ENCODE measurements at places on chromosomes 16 and 17.

DNA sequence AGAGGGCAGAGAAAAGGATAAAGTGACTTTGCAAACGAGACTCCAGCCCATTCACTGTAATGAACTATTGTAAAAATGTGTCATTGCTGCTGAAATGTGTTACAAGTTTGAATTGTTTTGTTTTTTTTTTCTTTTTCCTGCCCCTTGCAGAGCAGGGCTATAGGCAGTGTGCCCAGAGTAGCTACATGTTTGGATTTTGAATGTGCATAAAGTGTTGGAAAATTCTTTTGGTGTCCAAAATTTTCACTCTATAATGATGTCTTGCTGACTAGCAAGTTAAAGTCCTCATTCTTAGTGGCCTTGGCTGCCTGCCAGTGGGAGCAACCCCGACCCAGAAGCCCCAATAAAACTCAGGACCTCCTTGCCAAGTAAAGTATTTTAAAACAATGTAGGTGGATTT lies 66.5 kb downstream of the IGF2BP1 start:
- no peak for DNase-seq

DNA sequence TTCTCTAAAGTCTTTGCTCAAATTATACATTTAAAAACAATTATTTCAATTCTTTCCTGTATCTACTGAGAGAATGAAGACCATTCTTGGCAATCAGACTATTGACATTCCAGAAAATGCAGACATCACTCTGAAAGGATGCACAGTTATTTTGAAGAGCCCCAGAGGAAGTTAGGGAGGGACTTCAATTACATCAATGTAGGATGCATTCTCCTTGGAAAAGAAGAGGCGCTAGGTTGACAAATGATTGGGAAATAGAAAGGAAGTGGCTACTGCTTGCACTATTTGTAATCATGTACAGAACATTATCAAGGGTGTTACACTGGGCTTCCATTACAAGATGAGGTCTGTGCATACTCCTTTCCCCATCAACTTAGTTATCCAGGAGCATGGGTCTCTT lies 74.3 kb downstream of the SSH2 start:
- peak; percentile 52 for DNase-seq

GRCh38 chr17:46038414-46038813 lies 39.4 kb downstream of the STH start:
- no peak for DNase-seq

GRCh38 chr16:89791278-89791995 lies 25.0 kb downstream of the FANCA start:
- no peak for DNase-seq

DNA sequence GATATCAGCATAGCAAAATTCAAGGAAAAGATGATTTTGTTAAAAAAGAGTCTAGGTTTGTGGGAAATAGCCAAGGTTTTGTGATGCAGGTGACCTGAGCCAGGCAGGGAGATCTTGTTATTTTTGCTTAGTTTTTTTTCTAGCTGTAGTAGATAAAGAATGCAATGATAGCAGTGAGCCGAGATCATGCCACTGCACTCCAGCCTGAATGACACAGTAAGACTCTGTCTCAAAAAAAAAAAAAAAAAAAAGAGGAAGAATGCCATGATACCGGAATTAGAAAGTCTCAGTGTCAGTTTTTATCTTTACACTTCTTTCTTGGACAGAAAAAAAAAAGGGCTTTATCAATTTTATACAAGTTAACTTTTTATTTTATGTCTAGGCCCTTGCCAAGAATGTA lies 27.5 kb downstream of the TMEM238L start:
- no peak for DNase-seq

GRCh38 chr17:59637611-59638310 lies 18.1 kb downstream of the CLTC start:
- no peak for DNase-seq

- peak; percentile 55 for DNase-seq
Observed at GRCh38 chr16:12228602-12229499, 252.3 kb downstream of the SNX29 start.

DNA sequence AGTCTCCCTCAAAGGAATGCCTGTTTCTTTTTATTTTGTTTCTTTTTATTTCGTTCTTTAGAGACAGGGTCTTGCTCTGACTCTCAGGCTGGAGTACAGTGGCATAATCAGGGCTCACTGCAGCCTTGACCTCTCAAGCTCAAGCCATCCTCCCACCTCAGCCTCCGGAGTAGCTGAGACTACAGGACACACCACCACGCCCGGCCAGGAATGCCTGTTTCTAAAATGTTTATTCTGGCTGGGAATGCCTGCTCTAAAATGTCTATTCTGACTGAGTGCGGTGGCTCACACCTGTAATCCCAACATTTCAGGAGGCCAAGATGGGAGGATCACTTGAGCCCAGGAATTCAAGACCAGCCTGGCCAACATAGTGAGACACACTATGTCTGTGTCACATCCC lies 2.5 kb upstream of the MMP28 start:
- no peak for DNase-seq

DNA sequence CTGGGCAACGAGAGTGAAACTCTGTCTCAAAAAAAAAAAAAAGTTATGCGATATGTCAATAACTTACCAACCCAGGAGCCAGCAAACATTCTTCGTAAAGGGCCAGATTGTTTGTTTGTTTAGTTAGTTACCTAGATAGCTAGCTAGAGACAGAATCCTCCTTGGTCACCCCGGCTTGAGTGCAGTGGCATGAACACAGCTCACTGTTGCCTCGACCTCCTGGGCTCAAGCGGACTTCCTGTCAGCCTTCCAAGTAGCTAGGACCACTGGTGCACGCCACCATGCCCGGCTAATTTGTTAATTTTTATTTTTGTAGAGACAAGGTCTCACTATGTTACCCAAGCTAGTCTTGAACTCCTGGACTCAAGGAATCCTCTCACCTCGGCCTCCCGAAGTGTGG lies 113.0 kb downstream of the LITAF start:
- DNase-seq = no peak

DNA sequence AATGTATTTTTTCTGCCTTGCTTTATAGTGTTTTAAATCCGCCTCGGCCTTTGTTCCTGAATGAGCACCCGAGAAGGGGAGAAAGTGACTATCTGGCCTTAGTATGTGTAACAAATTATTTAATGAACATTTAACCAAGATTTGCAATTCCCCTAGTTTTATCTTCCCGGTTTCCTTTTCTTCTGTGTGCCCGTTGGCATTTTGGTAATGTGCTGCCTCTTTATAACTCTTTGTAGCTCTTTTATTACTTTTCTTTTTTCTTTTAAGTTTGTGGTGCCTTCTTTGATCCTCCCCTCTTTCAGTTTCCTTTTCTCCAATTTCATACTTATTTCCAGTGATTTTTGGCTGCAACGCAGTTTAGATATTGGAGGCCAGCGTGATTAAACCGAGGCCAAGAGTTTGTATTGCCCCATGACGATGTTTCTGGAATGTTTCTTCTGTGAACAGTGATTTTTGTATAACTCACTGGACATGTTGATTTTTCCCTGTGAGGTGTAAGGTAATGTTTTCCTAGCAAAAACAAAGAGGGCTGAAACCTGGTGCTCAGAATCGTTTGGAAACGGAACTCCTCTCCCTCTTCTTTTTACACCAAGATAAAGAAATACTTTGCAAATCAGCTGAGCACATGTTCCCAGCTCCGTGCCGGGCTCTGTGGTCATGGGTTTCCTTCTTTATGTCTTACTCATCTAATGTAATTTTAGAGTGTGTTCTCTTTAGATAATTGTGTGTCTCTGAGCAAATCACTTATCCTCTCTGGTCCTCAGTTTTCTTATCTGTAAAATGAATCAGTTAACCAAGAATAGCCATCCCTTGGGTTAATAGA lies 344.3 kb downstream of the WWOX start:
- no peak for DNase-seq

DNA sequence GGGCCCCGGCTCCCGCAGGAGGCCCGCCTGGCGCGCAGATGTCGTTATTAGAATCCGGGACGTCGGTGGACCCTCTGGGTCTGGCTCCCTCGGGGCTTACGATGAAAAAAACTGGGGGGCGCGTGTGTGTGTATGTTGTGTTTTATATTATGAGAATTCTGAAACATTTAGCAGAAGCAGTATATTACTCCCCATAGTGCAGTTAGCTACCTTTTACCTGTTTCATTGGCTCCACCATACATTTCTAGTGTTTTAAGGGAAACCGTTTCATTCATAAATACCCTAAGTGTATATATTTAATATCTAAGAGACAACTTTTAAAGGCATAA lies 486 bp upstream of the DNAJA2 start:
- no peak for DNase-seq

DNA sequence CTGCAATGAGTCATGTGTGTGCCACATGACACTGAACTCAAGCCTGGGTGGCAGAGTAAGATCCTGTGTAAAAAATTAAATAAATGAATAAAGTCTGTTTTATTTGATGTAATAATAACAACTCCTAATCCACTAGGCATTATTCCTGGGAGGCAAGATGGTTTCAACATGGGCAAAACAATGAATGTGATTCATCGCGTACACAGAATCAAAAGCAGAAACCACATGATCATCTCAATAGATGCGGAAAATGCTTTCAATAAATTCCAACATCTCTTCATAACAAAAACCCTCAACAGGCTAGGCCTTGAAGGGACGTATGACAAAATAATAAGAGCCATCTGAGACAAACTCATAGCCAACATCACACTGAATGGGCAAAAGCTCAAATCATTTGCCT lies 195.4 kb downstream of the CDH11 start:
- DNase-seq = no peak

DNA sequence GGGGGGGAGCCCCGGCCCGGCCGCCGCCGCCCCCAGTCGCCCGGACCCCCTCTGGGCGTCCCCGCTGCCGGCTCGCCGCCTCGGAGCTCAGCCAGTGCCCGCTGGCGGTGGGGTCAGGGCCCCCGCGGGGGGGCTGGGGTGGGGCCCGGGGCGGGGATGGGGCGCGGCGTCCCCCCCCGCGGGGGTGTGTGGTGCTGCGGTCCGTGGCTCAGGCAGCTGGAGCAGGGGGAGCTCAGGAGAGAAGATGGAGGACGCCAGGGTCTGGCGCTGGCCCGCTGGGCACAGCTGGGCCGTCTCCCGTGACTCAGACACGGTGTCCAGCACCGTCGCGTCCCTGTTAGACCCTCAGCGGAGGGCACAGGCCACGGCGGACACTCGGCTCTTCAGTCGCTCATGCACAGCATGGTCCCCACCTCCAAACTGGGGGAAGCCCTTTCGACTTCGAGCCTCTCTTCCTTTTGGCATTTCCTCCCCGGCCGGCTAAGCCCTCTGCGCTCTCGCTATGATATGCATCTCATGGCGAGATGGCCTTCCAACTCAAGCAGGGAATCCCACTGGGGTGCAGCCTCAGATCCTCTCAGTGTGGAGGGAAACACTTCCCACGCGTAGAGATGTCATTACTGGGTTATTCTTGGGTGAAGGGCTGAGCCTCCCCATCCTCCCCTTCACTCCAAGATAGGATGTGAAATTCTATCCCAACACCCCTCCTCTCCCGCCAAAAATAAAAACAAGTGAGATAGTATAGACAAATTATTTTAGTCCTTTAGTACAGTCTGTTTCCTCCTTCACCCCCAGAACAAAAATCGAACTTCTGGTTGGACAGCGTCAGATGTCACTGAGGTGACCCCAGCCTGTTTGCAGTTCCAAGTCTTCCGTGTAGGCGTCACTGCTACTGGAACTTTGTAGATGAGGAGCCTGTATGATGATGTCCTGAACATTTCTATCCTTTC lies 522 bp upstream of the VEZF1 start:
- no peak for DNase-seq

- no peak for DNase-seq
Observed at GRCh38 chr17:2170023-2170422, 115.1 kb downstream of the HIC1 start.

DNA sequence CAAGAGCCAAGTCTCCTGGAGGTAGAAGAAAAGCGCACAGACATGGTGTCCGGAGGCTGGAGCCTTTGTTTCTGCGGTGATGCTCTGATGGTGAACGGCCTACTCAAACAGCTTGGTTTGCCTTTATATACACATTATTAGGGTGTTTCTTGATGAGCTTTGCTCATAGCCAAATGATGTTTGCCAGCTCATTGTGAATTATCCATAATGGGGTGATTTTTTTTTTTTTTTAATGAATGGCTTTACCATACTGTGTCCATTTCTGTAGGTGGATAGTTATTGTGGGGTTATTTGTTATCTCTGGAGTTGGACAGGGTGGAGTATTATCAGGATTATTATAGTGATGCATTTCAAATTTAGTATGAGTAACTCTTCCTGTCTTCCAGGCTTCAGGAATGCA lies at the start of gene KRT27:
Gene KRT27 (minus strand): TSS at position 101 of the 400 bp plus-strand sequence. CDS start 57 bp downstream, at position 44.
- no peak for DNase-seq

DNA sequence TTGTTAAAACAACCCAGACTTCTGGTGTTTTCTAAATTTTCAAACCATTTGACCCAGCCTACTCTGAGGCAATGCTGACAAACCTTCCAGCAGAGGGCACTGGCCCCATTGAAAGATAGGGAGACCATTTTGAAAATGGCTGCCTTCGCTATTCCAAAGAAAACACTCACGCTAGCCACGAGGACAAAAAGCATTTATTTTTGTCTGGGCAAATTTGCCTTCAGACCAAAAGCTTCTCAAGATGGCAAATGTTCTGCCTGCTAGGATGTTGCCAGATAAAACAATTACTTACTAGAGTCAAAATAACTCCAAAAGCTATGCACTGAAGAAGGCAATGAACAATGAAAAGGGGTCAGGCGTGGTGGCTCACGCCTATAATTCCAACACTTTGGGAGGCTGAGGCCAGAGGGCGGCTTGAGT lies 296.7 kb upstream of the IRX5 start:
- DNase-seq = no peak

- DNase-seq = no peak
Observed at GRCh38 chr17:11909348-11909747, 87.9 kb downstream of the ZNF18 start.

- DNase-seq = no peak
Observed at GRCh38 chr17:7626956-7627249, 718 bp downstream of the SAT2 start.

DNA sequence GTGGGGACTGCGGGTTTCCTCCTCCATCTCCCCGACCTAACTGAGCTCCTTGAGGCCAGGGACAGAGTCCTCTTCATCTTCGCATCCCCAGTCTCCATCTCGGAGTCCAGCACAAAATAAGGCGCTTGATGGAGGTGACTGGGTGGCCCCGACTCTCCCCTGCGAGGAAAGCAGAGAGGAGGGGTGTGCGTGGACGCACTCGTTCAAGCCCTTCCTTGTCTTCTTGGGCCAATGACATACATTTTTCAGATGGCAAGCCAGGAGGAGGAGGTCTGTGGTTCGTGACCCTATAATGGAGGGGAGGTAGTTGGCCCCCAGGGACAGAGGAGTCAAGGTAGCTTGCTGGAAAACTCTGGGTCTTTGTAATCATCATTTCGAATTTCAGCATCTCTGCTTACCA lies 17.2 kb downstream of the CRISPLD2 start:
- DNase-seq = no peak

GRCh38 chr17:58360296-58361063 lies 8.5 kb upstream of the SUPT4H1 start:
- no peak for DNase-seq

- DNase-seq = no peak
Observed at GRCh38 chr16:17938546-17938945, 398.0 kb downstream of the NPIPA8 start.

GRCh38 chr16:63169100-63169499 lies 1132.9 kb upstream of the CDH8 start:
- no peak for DNase-seq

GRCh38 chr16:84476401-84476800 lies 28.1 kb downstream of the MEAK7 start:
- no peak for DNase-seq

- DNase-seq = no peak
Observed at GRCh38 chr17:80762076-80762475, 217.4 kb downstream of the RPTOR start.

GRCh38 chr17:53191878-53192277 lies 630.8 kb upstream of the KIF2B start:
- no peak for DNase-seq
